ENCODE measurements at places on chromosomes 1 and 21.

DNA sequence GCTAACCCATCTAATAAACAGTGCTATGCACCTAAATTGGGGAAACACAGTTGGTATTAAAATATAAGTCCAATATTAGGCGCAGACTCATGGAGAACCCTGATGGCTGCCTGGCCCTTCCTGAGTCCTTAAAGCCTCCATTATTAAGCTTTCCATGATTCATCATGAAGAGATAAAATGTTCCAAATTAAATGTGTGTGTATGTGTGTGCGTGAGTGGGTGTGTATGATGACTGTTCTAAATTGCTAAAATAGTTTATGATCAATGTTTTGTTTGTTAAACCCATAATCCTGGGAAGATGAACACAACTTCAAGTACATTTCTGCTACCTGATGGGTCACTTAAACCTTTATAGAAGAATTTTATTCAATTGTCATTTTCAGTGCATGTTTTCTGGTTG is 6.3 kb upstream of the RBBP5 start:
- DNase-seq, result no peak

GRCh38 chr1:42368096-42368795 is 12.3 kb upstream of the RIMKLA start:
- no peak for DNase-seq

GRCh38 chr1:45669859-45670655 is 16.3 kb downstream of the GPBP1L1 start:
- no peak for DNase-seq

DNA sequence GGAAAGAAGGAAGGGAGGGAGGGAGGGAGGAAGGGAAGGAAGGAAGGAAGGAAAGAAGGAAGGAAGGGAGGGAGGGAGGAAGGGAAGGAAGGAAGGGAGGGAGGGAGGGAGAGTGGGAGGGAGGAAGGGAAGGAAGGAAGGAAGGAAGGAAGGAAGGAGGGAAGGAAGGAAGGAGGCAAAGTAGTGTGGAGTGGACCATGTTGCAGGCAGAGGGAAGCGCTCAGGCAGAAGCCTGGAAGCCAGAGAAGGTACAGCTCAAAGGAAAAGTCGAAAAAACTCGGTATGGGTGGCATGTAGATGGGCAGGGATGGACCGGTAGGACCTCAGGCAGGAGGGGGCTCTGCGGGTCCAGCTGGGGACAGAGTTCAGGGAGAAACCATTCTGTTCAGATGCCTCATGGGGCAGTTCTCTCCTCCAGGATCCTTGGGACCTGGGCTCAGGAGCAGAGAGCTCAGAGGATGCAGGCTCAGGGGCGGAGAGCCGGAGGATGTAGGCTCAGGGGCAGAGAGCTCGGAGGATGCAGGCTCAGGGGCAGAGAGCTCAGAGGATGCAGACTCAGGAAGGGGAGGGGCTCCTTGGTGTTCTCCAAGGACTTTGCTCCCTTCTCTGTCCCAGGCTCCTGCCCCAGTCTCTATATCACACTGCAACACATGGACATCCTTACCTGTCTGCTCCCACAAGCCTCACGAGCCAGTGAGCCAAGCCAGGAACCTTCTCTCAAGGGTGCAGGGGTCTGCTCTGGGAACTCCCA is 13.6 kb upstream of the PADI3 start:
- no peak for DNase-seq

Data from endodermal cell (in vitro differentiated cells).